Thyroid gland (tissue), 4 donors: ENCODE measurements at places on chromosomes 16 and 17. TPM values are rescaled to one million over a fixed set of nuclear protein-coding genes. Genes with fewer than 3 reads are reported as not detected.
A peak's percentile ranks its signal among the peaks of the same experiment; 100 is the strongest.

- DNase-seq: no peak
These were observed 36.2 kb downstream of the CDRT4 start for GRCh38 chr17:15431196-15431595.

DNA sequence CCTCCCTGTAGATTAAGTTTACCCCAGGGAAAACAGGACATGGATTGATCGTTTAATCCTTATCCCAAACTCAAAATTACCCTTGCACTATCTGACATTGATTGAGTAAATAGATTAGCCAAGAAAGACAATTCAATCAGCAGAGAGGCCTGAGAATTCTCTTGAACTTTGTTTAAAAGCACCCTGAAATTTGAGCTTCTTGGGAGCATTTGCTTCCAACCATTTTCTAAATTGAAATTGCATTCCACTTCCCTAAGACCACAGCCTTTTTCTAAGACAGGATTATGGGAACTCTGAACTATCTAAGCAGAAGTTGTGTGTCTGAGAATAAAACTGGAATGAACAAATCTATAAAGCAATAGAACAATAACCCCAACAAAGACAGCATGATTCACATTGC, 76.6 kb upstream of the TNRC6A start:
- no peak for DNase-seq

- DNase-seq: no peak
These were observed 64.2 kb downstream of the CREBBP start for GRCh38 chr16:3816326-3816725.

GRCh38 chr16:70753694-70754325, 47.1 kb downstream of the VAC14 start:
- DNase-seq: peak; percentile 56

The KRTAP9-4 gene
- total RNA-seq: not detected

The TSR1 gene
- total RNA-seq: 16.8 TPM

DNA sequence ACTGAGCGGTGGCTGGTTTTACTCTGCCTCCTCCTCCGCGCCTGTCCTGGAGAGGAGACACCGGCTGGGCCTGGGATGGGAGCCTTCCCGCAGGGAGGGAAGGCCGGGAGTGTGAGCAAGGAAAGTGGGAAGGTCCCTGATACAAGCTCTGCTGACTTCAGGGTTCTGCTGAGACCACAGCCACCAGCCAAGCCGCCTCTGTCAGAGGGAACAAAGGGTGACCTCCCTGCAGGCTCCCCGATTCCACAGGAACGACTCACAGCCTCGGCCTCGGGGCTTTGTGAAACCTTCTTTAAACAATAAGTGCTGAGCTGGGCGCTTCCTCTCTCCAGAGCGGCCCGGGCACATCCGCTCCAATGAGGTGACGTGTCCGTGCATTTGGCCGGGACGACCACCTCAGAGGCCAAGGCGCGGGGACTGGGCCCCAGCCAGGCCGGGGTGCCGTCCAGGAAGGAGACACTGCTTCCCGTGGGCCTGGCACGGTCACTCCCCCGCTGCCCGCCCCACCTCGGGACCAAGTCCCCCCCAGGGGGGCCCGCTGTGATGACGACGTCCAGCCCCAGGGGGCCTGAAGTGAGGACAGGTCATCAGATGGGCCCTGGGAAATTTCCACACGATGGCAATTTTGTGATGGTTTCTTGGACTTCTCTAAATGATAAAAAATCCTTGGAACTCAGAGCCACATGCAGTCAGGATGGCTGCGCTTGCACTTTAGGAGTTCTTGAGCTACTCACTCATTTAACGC, 11.8 kb upstream of the CIBAR2 start:
- DNase-seq: peak; percentile 32

- no peak for DNase-seq
These were observed 36.0 kb downstream of the IL21R start for GRCh38 chr16:27437946-27438345.

GRCh38 chr16:10971560-10971961, 27.2 kb downstream of the CLEC16A start:
- peak; percentile 40 for DNase-seq

- DNase-seq: no peak
These were observed 48.4 kb downstream of the CENPV start for GRCh38 chr17:16304830-16305229.

DNA sequence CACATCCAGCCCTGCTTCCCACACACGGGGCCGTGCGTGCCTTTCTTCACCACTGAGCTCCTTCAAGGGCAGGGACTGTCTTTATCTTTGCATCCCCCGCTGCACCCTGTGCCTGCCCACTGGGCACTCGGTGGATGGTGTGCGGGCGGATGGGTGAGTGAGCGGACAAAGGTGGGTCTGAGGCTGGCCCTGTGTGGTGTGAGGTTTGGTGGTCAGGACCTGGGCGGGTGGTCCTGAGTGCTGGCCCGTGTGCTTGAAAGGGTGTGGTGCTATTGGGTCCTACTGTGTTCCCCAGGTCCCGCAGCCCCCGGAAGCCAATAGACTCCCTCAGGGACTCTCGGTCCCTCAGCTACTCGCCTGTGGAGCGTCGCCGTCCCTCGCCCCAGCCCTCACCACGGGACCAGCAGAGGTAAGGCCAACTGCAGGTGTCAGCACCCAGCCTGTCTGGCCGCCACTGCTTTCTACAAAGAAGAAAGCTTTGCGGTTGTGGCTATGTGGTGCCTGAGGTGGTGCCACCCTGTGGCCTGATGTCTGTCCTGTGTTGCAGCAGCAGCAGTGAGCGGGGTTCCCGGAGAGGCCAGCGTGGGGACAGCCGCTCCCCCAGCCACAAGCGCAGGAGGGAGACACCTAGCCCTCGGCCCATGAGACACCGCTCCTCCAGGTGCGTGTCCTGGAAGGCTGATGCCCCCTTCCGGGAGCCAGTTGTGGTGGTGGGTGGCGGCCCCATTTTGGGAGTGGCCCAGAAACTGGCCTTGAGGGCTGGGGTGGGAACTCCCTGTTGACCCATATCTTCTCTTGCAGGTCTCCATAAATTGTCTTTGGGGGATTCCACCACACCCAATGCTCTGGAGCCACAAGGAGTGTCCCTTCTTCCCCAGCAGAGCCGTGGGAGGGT, 6.8 kb downstream of the ELOB start:
- DNase-seq: no peak

The ABCC12 gene
- not detected for total RNA-seq

DNA sequence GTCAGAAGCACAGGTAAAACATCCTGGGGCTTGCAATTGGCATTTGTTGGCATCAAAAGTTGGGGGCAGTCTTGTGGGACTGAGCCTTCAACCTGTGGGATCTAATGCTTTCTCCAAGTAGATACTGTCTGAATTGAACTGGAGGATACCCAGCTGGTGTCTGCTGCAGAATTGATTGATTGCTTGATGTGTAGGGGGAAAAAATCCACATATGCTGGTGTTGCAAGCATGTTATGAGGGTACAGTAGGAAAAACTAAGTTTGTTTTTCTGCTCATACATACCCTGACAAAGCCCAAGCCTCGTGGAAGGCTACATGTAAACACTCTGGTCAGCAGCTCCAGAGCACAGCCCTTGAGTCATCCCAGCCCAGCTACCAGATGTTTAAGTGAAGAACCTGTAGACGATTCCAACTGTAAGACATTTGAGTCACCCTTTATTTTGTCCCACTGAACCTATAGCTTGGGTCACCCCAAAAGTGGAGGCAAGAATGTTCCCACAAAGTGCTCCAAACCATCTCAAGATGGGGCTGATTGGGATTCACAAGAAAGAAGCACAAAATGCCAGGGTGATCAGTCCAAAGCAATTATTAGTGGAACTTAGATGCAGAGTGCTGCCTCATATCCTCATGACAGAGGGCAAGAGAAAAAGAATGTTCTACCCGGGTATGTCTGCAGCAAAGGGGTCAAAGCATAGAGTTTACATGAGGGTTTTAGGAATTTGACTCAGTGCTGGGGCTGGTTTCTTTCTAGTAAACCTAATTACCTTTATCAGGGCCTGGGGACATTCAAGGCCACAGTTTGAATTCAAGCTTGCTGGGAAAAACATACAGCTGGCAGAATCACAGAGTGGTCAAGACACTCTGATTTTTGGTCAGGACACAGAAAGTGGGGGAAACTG, 9.6 kb upstream of the APPBP2 start:
- no peak for DNase-seq

The LRRC37A gene
- total RNA-seq: 2.3 TPM

- DNase-seq: no peak
These were observed 65.0 kb downstream of the NCOR1 start for GRCh38 chr17:16150251-16150856.

DNA sequence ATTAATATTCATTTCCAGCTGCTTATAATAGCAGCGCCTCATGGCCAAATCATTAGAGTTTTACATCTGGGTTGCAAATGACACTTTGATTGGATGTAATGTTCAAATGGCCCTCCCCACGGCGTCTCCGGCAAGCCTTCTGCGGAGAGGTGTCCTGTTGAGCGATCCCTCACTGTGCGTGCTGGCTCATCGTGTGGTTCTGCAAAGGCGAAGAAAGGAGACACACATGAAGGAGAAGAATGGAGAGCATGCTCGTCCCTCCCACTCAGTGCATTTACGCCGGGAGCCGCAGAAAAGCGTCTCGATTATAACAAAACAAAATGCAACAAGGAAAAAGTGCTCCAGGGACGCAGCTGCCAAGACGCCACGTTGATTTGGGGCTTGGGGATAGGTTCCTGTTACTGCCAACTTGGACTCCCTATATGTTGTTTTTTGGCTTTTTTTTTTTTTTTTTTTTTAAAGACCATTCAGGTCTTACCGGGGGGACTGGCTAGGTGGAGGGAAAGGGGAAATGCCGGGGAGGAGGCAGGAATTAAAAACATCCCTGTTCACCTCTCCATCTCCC, 117.6 kb downstream of the C16orf78 start:
- DNase-seq: no peak

DNA sequence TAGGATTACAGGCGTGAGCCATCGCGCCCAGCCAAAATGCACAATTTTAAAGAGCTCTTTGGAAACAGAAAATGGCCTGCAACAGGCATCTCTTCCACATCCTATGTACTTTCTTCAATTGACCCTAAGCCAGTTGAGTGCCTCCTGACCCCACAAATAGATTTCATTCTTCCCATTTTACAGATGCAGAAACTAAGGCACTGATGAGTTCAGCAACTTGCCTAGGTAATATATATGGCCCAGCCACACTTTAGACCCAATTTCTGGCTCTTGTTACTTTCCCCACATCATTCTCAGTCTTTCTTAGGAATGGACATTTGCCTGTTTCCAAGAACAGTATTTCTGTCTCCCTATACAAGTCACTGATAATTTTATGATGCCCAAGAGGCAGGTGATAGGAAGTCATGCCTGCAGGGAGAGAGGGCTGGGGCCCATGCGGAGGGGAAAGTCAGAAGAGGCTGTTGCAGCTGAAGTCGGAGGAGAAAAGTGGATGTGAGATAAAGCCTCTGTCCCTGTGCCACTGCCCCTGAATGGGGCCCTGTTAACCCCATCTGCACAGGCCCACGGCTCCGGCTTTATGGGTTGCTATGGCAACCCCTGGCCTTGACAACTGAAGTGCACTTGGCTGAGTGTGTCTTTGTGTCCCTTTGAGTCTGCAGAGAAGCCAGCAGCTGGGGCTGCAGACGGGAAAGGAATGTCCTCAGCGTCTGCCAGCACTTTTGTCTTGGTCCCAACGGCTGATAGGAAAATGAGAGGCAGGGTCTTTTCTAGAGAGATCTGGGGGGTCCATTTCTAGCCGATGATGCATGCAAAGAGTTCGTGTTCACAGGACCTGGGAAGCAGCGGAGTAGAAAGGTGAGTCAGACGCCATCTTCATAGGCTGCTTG, 45.9 kb downstream of the ABAT start:
- DNase-seq: peak; percentile 73

DNA sequence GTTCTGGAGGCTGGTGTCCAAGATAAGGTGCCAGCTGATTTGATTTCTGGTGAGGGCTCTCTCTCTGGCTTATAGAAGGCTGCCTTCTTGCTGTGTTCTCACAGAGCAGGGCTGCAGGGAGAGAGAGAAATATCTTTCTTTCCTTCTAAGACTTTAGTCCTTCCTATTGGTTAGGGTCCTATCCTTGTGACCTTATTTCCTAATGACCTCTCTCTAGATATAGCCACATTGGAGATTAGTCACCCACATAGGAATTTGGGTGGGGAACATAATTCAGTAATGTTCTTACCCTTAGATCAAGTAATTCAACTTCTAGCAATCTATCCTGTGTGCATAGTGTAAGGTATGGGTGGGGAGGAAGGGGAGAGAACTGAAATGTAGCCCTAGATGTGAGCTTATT, 18.0 kb upstream of the ABCA5 start:
- no peak for DNase-seq

The FKBP10 gene
- 42.2 TPM for total RNA-seq

DNA sequence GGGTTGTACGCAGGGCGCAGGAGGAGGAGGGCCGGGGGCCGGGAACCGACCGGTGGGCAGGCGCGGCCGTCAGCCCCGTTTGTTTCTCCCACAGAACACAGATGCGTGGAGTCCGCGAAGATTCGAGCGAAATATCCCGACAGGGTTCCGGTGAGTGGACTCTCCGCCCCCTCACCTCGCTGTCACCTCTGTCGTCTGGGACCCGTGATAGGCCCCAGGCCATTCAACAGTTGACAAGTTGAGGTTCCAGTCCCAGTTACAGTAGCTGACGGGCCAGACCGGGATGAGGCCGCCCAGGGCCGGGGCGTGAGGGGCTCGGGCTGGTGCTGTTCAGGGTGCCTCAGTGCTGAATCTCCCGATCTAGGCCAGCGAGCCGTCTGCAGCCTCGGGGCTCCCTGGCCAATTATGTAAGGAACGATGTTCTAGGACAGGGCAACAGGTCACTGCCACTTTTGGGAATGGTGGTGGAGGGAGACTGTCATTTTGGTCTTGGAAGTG, 628 bp downstream of the GABARAPL2 start:
- DNase-seq: peak; percentile 13

DNA sequence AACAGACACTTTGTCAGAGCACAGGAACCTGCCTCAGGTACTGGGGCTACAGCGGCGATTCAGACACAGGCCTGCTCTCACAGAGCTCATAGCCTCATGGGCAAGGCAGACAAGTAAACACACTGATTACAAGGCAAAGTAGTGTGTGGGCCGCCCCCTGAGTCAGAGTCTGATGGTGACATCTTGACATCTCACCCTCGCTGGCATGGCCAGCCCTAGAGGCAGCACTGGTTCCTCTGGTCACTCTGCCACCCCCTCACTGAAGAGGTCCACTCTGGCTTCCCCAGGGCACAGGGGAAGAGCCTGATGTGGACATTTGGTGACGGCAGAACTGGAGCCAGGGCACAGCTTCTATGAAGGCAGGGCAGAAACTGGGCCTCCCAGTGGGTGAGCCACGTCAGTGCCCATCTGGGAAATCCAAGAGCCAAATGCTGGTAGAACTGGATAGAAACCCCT, 32.9 kb upstream of the TOB1 start:
- DNase-seq: no peak

DNA sequence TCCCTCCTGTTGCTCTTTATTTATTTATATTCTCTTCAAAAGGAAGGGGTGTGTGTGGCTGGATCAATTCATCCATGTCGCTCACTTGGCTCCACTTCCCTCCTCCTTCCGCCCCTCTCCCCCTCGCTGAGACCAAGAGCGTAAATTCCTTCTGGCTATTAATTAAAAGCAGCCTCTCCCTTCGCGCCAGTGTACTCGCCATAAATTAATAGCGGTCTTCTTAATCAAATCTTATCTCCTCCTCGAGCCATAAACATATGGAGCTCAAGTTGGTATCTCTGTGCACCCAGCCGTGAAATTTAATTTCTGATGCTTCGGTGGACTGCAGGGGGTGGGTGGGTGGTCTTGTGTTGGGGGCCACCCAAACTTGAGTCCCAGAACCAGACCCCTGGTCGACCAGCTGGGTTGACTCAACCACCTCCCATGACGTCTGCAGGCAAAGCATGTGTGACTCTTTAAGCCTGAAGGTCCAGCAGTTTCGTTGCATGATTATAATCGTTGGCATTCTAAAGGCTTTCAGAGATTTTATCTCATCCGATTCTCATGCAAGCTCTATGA, 57.9 kb downstream of the SDK2 start:
- no peak for DNase-seq

GRCh38 chr17:40320756-40321523, 12.0 kb downstream of the RARA start:
- DNase-seq: peak; percentile 56

The ALOXE3 gene
- total RNA-seq: not detected

The HOXB4 gene
- total RNA-seq: 0.67 TPM
